ENCODE measurements at places on chromosomes 4 and X.

- DNase-seq, result no peak
These were observed 64.8 kb downstream of the TSC22D3 start for GRCh38 chrX:107710617-107711391.

GRCh38 chr4:83323136-83323535, 11.5 kb downstream of the HPSE start:
- no peak for DNase-seq

GRCh38 chrX:120453985-120454384, 15.1 kb downstream of the LAMP2 start:
- DNase-seq, result no peak

- DNase-seq, result no peak
These were observed 23.7 kb upstream of the LRAT start for GRCh38 chr4:154720123-154720522.

- DNase-seq, result no peak
These were observed 258.1 kb upstream of the NEIL3 start for GRCh38 chr4:177051473-177052060.

- no peak for DNase-seq
These were observed 48.6 kb downstream of the BMPR1B start for GRCh38 chr4:94806376-94806775.

DNA sequence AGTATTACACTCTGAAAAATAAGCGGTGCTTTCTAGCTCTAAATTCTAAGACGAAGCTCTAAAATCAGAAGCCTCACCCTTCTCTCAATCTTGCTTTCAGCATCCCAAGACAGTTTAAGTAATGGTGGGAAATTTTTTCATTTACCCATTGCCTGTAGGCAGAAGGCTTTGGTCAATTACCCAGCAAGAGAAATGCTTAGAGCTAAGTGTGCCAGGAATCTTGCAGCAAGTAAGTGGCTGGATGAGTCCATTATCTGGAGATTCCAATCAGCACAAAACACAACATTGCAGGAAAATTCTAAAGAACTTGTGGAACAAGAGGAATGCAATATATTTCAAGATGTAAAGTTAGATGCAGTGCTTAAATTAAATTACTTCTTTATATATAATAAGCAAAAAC, 28.4 kb downstream of the USP26 start:
- no peak for DNase-seq

GRCh38 chrX:49701323-49701722, 5.5 kb upstream of the PAGE1 start:
- no peak for DNase-seq

GRCh38 chr4:93501946-93502345, 326.6 kb upstream of the ATOH1 start:
- no peak for DNase-seq

- DNase-seq, result no peak
These were observed 60.4 kb downstream of the PCDH18 start for GRCh38 chr4:137471895-137472294.

DNA sequence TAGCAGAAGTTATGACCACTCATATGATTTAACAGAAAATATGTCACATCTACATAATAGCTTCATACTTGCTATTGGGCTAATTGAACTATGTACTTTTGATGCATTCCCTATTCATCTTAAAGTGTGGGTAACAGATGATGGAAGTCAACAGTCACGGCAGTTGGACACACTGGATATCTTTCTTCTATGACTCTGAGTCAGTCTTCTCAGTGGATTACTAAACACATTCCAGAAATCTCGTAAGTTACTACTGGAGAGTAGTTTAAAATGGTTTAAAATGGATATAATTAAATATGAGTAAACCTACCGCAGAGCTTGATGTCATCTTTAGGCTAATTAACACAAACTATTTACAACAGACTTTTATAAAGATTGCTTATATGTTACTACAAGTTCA, 30.1 kb upstream of the CFAP299 start:
- no peak for DNase-seq

DNA sequence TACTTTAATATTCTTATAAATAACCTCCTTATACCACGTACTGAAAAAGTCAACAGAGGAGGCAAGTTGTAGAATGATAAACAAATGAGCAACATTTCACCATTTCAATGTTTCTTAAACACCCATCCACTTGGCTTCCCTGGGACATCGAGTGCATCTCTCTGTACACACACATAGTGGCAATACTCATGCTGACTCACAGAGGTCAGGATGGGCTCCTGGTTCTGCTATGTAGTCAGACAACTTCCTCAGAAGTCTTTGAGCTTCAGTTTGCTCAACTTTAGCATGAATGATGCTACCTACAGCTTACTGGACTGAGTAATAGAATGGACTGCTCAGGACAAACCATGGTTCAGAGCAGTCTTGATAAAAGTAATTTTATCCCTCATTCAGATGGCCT, 56.9 kb downstream of the MAD2L1 start:
- no peak for DNase-seq

- DNase-seq, result no peak
These were observed 174.4 kb upstream of the SPIN4 start for GRCh38 chrX:63525491-63525890.

GRCh38 chrX:10582215-10582733, 38.1 kb downstream of the MID1 start:
- DNase-seq, result no peak

GRCh38 chr4:87500092-87500462, 29.1 kb downstream of the SPARCL1 start:
- DNase-seq, result no peak

DNA sequence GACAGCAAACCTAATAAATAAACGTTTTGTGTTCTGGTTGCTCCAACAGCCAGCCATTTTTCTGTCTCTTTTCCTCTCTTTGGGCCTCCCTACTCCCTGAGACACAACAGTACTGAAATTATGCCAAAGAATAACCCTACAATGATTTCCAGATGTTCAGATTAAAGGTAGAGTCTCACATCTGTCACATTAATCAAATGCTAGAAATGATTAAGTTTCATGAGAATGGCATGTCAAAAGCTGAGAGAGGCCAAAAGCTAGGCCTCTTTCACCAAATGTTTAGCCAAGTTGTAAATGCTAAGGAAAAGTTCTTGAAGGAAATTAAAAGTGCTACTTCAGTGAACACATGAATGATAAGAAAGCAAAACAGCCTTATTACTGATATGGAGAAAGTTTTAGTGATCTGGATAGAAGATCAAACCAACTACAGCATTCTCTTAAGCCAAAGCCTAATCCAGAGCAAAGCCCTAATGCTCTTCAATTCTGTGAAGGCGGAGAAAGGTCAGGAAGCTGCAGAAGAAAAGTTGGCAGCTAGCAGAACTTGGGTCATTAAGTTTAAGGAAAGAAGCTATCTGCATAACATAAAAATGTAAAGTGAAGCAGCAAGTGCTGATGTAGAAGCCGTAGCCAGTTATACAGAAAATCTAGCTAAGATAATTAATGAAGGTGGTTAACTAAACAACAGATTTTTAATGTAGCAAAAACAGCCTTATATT, 182.1 kb upstream of the NUDT6 start:
- no peak for DNase-seq

DNA sequence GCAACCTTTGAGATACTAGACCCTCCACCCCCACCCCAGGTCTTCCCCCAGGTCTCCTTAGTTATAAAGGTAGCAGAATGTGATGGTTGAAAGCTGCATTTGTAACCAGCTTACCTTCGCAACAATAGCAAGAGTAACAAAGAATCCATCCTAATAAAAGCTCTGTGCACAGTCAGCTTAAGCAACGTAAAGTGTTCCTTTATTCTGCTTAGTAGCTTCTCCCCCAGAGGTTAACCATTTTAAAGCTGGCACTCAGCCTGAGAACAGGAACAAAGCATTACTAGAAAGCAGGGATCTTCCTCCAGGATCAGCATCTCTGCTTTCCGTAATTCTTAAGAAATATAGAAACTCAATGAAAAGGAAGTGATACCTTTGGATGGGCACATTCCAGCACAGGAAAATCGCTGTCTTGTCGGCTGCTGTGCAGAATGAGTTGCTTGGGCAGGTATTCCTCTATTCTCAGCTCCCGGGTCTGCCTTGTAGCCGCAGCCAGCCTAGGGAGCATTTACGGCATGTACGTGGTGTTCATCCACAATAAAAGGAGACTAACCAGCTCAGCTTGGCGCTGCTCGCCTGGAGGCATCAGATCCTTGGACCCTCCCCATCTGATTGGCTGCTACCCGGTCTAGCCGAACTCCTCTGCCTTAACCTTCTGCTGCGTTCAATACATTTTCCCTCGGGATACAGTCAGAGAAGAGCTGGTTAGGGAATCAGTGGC, 113.0 kb upstream of the TLR3 start:
- no peak for DNase-seq

GRCh38 chr4:86416081-86416480, 56.2 kb upstream of the MAPK10 start:
- no peak for DNase-seq

- no peak for DNase-seq
These were observed 61.2 kb upstream of the HMX1 start for GRCh38 chr4:8932884-8933283.

GRCh38 chr4:52317361-52317879, 266.3 kb downstream of the SPATA18 start:
- DNase-seq, result no peak

- no peak for DNase-seq
These were observed 23.2 kb upstream of the MRFAP1 start for GRCh38 chr4:6617246-6617645.

DNA sequence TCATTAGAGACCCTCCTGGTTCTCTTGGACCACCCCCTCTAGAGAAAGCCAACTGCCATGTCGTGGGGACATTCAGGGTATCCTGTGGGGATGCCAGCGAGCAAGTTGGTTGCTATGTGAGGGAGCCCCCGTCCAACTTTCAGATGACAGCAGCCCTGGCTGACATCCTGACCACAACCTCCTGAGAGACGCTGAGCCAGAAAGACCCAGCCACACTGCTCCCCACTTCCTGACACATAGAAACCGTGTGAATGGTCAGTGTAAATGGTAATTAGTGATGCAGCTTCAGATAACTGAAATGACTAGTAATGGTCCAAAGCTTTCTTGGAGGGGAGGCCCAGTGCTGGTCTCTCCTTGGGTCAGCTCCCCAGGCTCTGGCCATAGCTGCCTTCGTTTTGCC, 10.8 kb downstream of the CLCN4 start:
- DNase-seq, result no peak

DNA sequence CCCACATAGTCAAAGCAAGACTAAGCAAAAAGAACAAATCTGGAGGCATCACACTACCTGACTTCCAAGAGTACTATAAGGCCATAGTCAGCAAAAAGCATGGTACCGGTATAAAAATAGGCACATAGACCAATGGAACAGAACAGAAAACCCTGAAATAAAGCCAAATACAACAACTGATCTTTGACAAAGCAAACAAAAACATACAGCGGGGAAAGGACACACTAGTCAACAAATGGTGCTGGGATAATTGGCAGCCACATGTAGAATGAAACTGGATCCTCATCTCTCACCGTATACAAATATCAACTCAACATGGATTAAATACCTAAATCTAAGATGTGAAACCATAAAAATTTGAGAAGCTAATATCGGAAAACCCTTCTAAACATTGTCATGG, 819.3 kb upstream of the FRG1 start:
- DNase-seq, result no peak

DNA sequence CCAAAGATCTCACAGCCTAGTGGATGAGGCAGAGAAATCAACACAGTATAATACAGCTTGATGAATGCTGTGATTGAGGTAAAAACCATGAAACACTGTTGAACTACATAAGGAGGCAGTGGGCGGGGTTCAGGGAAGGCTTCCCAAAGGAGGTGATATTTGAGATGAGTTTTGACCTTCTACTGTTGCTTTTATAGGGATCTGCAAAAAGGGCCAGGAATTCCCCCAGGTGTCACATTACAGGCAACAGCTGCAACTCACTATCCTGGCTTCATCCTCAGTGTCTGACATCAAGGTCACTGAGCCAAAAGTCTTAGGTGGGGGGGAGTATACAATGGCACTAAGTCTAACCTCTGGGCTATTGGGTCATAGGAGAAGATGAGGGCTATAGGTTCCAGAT, 185.7 kb upstream of the NRK start:
- DNase-seq, result no peak

- DNase-seq, result no peak
These were observed 143.3 kb upstream of the KCNIP4 start for GRCh38 chr4:22091906-22092305.

- DNase-seq, result no peak
These were observed 72.6 kb upstream of the PTPN13 start for GRCh38 chr4:86521373-86521969.

- no peak for DNase-seq
These were observed 46.6 kb upstream of the FAM47C start for GRCh38 chrX:36961590-36961989.

DNA sequence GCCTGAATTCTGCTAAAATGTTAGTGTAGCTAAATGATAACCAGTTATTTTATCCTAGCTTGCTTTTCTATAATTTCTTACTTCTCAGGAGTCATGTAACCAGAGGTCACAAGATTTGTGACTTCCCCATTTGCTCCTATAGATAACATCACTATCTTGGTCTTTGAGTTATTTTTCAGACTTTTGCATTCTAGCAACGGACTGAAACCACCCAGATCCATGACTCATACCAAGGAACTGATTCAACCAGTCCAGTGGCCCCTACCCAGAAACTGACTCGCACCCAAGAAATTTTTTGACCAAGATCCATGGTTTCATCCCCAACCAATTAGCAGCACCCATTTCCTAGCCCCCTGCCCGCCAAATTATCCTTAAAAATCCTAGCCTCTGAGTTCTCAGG, 50.0 kb downstream of the IQCM start:
- DNase-seq, result no peak

DNA sequence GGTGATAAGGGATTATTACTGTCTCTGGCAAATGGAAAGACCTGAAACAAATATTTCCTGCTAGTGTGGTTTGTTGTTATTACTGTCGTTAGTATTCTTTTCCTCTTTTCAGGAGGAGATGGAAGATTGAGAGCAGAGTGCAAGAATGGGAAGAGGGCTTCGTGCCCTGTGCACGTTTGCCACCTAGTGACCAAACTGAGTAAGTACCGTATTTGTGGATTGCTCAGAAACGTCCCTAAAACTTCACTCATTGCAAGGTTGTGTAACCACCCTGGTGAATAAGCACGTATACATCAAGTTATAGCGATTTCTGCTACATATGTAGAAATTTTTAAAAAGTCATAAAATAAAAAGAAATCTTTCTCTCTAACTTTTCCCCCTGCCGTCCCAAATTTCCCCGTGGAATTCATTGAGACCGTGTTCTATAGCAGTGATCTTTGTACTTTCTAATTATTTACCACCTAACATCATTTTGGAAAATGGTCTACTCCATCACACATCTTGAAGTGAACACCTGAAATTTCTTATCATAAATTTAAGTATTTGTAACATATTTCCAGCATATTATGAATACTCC, 24.3 kb downstream of the LINC00632 start:
- no peak for DNase-seq

- DNase-seq, result no peak
These were observed 43.7 kb downstream of the DDX60 start for GRCh38 chr4:168274871-168275270.

- no peak for DNase-seq
These were observed 43.1 kb downstream of the ZGRF1 start for GRCh38 chr4:112593438-112594133.

GRCh38 chr4:24453951-24454350, 130.4 kb downstream of the DHX15 start:
- DNase-seq, result no peak
